GM10248 (cell line): ENCODE measurements at places on chromosomes 12 and 14.

- no peak for DNase-seq
These were observed 78.0 kb downstream of the PLEKHG3 start for GRCh38 chr14:64782196-64782595.

GRCh38 chr14:44168566-44168965, 338.5 kb downstream of the FSCB start:
- DNase-seq, result no peak

- no peak for DNase-seq
These were observed 143.9 kb upstream of the SSTR1 start for GRCh38 chr14:38063711-38064320.

DNA sequence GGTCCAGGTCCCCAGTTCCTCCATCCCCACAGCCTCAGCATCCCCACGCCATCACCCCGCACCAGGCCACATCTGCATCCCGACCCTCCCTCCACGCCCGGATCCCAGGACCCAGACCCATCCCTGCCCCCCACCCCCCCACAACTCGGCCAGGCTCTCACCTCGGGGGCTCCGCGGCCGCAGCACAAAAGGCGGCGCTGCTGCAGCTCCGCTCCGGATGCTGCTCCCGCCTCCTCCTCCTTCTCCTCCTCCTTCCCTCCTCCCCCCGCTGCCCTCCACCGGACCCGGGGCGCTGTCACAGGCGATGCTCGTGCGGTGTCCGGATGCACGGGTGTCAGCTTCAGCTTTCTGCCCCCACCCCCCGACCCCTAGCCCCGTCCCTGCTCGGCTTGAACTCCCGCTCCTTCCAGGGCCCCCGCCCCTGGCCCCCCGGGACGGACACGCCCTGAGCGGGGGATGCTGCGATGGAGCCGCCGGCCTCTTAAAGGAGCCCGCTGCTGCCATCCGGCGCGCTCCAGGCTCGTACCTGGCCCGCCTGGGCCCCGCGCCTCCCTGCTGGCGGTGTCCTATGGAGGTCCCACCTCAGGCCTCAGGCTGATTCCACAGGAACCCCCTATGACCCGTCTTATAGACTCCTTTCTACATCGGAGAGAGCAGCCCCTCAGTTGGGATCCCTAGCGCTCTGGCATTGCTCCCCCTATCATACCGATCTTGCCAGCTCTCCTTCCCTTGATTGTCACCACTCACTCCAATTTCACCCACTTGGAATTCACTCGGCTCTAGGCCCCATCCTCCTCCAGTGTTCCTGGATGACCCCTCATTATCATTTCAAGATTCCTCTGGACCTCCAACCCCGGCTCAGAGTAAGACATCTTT, at the start of gene MAP3K12:
Gene MAP3K12 (minus strand): TSS at position 193 of the 876 bp plus-strand sequence. CDS start 12,067 bp downstream, outside the sequence.
- peak; percentile 58 for DNase-seq

GRCh38 chr12:132194556-132194955, 50.3 kb downstream of the NOC4L start:
- DNase-seq, result no peak

DNA sequence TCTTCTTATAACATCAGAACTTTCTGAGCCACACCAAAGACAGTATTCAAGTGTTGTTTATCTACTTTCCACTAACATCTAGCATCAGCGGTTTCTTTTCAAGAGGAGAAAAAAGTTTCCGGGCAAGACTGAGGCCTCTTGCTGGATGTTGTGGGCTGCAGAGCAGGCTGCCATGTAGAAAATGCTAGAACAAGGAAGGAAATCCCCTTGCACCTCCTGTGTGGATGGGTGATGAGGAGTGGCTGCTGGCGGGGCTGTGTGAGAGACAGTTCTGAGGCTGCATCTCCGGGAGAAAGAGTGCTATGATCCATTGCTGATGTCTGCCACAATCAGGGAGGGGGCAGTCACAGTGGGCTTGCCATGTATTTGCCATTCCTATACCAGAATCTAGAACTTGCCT, 37.8 kb upstream of the PPP1CC start:
- no peak for DNase-seq

DNA sequence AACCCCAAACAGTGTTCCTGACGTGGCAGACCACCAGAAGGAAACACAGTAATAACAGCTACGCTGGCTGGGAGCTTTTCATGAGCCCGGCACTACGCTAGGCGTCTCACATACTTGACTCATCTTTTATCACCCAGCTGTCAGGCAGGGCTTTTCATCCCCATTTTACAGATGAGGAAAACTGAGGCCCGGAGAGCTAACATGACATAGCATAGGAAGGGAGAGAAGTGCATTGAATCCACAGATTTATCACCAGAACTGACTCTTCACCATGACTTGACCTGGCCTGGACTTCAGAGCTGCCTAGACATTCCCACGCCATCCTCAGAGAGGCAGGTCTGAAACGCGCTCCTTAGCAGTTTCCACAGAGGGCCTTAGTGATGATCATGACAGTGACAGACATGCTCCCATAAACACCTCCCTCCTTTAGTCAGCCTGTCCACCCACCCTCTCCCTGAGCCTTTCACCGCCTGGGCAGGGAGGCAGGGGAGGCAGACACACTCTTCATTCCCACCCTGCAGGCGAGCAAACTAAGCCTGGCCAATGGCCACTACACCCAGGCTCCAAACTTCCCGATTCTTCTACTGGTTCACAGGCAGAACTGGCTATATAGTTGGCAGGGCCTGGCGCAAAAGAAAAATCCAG, 56.2 kb downstream of the RBM19 start:
- no peak for DNase-seq

GRCh38 chr14:102697501-102697900, 79.7 kb upstream of the TRAF3 start:
- DNase-seq, result no peak
